D721Med (cell line): ENCODE measurements at places on chromosomes 6 and 20.

- DNase-seq = no peak
These were observed 83.9 kb downstream of the UNC5CL start for GRCh38 chr6:40955178-40955545.

- DNase-seq = no peak
These were observed 276.4 kb upstream of the MOCS1 start for GRCh38 chr6:40210628-40211056.

- DNase-seq = no peak
These were observed 16.0 kb downstream of the RPS12 start for GRCh38 chr6:132830334-132830751.

- no peak for DNase-seq
These were observed 1.1 kb upstream of the KLHL32 start for GRCh38 chr6:96923400-96923799.

GRCh38 chr20:48186447-48186846, 401.2 kb upstream of the SULF2 start:
- DNase-seq = no peak

- DNase-seq = no peak
These were observed 7.1 kb downstream of the CCND3 start for GRCh38 chr6:41934278-41935192.

- DNase-seq = no peak
These were observed 250.9 kb downstream of the HIVEP2 start for GRCh38 chr6:142694054-142694453.

- no peak for DNase-seq
These were observed 58.0 kb upstream of the AHI1 start for GRCh38 chr6:135555550-135555949.

DNA sequence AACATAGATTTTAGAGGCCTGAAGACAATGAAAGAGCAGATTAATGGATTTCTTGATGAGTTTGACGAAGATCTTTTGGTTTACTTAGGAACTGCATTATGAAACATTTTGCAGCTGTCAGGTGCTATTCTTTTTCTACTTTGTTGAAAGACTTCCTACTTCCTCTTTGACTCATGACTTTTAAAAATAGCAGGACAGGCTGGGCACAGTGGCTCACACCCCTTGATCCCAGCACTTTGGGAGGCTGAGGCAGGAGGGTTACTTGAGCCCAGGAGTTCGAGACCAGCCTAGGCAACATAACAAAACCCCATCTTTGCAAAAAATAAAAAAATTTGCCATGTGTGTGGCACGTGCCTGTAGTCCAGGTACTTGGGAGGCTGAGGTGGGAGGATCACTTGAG, 52.0 kb downstream of the ITCH start:
- no peak for DNase-seq

- DNase-seq = no peak
These were observed 8.8 kb downstream of the DDR1 start for GRCh38 chr6:30893001-30893591.

GRCh38 chr6:170143401-170144150, 147.3 kb downstream of the DLL1 start:
- no peak for DNase-seq

DNA sequence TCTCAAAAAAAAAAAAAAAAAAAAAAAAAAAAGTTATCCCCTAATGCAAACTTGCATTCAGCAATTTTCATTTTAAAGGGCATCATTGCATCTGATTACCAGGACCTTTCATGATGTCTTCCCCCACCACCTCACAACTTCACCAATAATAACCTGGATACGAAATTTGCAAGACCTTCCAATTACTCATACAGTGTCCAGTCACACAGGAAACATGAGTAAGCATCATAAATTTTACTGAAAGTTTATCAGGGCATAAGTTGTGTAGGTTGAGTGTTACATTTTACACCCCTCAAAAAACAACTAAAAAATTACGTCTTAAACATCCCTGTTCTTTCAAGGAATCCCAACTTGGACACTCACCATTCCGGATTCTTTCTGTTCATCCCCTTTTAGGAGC, 79.1 kb upstream of the ANKEF1 start:
- no peak for DNase-seq

GRCh38 chr6:9361749-9362148, 926.4 kb upstream of the SLC35B3 start:
- DNase-seq = no peak

GRCh38 chr6:20417819-20418218, 16.1 kb downstream of the E2F3 start:
- DNase-seq = no peak

DNA sequence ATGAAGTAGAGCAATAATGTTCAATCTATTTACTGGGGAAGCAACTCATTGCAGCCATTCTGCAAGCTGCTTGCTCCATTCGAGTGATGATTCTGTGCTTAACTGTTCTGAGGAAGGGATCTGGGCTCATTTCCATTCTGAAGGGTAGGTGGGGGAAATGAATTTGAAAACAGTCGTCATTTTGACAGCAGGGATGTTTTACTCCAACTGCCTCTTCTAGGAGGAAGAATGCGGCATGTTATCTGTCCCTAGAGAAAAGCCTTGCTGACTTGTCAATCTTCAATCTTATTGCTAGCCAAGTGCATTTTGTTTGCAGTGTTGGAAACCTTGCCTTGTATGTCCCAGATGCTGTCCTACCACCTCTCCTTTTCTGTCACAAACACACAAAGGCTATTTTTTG, 105.9 kb downstream of the PRDM13 start:
- no peak for DNase-seq

DNA sequence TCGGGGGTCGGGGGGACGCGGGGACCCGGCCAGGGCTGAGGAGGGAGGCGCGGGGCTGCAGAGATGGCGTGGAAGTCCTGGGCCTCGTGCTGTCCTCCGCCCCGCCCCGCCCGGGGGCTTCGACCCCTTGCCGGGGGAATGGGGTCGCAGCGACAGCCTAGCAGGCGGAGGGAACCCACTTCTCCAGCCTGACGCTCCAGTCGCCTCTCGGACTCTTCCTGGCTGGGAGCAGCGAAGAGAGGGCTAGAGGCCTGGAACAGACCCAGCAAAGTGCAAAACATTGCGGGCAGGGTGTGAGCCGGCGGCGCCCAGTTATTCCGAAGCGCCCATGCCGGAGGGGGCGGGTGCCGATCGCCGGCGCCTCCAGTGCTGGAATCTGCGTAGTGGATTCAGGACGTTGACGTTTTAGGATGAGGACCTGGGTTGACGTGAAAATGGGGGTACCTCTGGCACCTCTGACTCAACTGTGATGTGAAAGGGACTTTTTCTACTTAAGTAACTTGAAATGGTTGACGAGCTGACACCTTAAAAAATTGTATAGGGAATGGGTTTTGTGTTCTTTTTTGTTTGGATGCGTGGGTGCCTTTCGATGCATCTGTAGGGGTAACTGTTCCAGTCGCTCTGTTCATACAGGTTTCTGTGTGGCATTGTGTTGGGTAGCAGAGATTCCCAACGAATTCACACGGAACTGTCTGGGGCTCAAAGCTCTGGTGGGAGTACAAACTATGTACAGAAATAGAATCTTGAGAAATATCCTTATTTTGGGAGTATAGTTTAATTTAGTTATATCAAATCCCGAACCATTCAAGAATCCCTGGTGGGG, 1.4 kb downstream of the SLC35F1 start:
- no peak for DNase-seq

- peak; percentile 73 for DNase-seq
These were observed 192.0 kb downstream of the PREX1 start for GRCh38 chr20:48635791-48636267.

- DNase-seq = no peak
These were observed 12.2 kb upstream of the KCNK15 start for GRCh38 chr20:44733341-44734069.

DNA sequence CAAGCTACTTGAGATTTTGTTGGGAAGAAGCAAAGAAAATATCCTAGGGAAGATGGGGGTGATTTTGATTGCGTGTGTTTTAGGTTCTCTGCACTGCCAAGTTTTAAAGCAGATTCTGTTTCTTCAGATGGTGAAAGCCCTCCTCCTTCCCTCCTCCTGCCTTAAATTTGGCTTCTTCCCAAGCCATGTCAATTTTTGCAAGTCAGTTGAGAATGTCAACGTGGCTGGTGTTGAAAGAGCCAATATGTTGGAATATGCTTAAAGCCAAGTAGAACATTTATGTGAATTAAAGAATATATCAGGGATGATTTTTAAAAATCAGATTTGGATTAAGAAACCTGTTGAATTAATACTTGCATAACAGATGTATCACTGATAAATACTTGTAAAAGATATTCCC, 270.8 kb downstream of the ARID1B start:
- no peak for DNase-seq

DNA sequence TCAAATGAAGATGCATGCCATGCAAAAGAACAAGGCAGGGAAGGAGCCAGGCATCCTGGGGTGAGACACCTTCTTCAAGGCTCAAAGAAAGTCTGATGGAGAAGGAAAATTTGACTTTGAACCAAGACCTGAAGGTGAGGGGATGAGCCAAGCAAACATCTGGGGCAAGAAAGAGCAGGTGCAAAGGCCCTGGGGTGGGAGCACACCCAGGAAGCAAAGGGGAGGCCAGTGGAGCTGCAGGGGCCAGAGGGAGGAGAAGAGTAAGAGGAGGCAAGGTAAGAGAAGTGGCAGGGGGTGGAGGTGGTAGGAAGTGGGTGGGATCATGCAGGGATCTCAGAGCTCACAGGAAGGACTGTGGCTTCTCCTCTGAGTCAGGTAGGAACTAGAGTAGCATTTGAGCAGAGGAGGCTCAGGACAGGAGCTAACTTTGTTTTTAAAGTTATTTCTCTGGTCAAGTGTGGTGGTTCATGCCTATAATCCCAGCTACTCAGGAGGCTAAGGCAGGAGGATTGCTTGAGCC, 49.6 kb downstream of the SLC13A3 start:
- DNase-seq = no peak

GRCh38 chr6:35522660-35523658, 10.3 kb upstream of the TULP1 start:
- no peak for DNase-seq

DNA sequence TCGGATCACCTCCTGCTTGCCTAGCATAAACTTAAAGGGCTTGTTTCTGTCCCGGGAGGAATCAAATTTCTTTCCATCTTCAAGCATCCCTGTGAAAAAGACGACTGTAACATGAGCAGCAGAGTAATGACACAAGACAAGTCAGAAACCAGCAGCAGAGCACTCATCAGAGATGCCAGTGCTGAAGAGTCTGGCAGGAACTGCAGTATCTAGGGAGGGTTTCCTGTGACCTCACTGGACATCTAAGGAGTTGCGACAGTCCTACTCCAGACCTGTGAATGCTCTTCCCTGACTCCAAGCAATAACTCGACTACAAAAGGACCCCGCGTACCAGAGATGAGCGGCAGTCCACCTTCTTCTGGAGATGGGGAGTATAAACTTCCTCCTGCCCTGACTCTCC, 17.3 kb downstream of the FKBP1A start:
- no peak for DNase-seq

DNA sequence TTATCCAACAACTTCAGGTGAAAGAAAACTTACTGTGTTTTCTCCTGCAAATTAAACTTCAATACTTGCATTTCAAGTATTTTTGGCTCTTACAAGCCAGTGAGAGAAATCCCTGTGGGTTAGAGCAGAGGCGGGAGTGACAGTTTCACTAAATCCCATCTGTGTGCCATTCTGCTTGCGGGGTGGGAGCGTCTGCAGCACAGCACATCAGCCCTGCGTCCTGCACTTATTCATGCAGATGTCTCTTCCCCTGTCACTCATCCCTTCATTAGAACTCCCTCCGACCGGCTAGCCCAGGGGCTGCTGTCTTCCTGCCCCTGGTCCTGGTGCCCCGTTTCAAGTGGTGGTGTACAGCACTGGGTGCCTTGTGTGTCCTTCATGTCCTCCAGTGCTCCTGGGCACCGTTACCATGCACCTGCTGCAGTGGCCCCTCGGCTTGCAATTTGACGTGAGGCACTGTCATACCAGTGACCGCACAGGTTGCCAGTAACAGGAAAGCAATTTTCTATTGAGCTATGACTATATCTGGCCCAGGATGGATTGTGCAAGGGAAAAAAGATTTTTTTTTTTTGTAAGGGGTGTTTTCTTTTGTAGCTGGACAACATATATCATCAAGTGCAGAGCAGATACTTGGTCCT, 59.4 kb downstream of the INSM1 start:
- DNase-seq = no peak

- no peak for DNase-seq
These were observed 419 bp upstream of the SNHG17 start for GRCh38 chr20:38435555-38435939.

DNA sequence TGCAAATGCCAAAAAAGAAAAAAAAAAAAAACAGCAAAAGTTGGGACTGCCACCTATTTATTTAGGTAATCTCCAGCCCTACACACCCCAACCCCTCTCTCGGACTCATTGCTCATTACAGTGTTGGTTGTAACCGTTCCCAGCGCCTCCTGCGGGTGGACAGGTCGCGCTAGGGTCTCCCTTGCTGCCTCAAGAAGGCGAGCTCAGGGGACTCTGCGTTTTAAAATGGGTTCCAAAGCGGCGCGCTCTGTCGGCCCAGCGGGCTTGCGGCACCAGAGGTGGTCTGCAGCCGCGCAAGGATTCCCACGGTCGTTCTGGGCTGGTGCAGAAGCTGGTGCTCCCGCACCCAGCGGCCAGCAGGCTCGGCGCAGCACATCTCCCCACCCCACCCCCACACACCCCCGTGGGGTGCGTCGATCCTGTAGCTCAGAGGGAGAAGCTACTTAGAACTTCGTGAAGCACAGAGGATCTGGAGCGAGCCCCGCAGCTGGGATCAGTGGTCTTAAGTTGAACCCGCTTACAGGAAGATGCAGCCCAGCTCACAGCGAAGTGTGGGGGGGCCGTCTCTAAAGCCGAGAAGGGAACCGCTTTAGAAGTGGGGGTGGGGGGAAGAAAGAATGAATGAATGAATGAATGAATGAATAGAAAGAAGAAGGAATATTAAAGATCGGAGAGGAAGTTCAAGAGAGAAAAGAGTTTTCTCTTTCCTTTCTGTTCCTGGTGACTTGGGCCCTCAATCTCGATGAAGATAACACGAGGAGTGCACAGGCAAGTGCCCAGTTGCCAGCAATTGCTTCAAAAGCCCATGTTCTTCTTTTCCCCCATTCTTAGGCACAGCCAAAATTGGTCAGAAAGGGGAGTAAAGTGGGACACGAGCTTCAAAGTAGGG, 780 bp downstream of the TFAP2A start:
- no peak for DNase-seq

DNA sequence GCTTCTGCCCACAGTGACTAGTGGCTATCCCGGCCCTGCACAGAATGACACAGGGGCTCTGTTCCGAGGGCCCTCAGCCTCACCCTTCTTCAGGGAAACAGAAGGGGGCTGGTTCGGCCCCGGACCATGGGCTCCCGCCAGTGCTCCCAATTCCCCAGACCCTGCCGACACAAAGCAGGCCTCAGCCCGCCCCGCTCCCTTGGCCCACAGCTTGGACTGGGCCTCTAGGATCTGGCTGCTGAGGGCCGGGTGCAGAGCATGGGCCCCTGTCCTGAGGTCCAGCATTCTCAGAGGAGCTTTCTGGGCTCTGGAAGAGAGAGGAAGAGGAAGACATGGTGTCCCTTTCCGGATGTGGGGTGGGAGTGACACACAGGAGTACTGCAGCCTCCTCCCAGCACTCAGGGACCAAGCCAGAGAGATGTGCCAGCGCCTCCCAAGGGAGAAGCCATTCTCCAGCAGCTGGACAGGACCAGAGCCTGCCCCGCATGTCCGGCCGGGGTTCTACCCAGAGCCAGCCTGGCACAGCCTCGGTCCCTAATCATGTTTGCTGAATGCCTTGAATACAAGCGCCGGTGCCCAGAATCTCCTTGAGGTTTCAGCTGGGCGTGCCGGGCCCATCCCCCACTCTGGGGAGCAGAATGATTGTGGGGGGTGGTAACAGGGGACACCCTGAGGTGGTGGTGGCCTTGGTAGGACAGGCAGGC, 23.9 kb downstream of the C20orf203 start:
- DNase-seq = peak; percentile 10
